Naive thymus-derived CD8-positive, alpha-beta T cell (primary cell): ENCODE measurements at places on chromosomes 5 and 9.

DNA sequence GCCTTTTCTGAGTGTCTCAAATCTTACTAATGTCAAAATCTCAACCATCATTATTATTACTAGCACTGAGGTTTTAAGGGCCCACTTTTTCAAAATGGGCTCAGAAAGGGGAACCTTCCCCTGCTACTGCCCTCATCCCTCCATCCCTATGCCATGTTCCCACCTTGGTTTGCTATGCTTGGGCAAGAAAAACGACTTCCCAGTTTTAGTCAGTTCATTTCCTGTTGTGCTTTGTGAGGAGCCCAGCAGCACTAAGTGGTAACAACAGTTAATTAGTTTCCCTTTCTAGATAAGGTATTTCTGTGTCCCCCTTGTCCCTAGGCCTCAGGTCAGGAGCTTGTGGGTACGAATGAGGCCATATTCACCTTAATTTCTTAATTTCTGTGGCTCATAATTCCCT lies 595.2 kb downstream of the RAB3C start:
- DNase-seq: no peak

GRCh38 chr9:110555551-110556331 lies 23.8 kb downstream of the SVEP1 start:
- DNase-seq: no peak

GRCh38 chr5:38370358-38371100 lies 112.2 kb downstream of the EGFLAM start:
- no peak for DNase-seq

DNA sequence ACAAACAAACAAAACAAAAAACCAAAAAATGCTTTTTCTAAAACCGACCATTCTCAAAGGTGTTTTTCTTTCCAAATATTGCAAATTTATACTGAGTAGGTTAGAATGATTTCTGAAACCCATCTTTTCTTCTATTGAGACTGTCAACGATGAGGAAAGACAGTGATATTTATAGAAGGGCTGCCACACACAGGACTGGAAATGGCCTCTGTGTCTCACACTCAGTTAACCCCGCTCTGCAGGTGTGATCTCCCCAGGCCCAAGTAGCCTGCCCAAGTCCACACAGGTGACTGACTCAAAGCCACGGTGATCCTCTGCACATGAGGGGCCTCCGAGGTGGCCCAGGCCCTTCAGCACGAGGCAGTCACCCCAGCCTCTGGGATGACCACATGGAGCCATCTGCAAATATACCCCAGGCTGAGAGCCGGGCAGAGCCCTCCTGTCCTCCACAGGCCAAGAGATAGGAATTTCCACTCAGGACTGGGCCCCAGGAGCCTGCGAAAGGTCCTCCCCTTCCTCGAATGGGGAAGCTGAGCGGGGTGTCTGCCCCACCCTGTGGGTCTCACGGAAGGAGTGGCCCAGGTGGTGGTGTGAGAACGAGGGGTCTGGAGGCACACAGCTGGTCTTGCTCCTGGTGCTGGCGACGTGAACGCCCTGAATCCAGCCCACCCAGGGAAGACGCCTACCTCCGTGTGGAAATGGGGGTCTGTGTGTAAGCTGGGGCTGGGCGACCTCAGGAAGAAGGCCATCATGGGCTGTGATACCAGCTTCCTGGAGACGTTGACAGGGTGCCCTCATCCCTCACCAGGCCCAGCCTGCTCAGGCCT lies 53.0 kb upstream of the PHYKPL start:
- DNase-seq: no peak

DNA sequence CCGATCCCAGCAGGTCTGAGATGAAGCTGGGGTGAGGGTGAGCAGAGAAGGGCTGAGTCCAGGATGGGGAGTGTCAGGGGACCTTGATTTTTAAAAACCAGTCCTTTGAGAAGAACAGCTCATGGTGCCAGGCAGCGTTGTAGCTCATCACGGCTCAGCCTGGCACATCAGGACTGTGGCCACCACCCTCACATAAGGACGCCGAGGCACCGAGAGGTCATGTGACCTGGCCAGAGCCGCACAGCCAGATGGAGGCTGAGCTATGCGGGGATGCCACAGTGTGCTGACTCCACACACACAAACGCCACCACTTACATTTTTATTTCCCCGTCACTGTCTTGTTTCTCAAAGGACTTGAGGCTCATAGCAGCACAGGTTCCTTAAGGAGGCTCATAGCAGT lies 32.9 kb upstream of the CEP72 start:
- no peak for DNase-seq

DNA sequence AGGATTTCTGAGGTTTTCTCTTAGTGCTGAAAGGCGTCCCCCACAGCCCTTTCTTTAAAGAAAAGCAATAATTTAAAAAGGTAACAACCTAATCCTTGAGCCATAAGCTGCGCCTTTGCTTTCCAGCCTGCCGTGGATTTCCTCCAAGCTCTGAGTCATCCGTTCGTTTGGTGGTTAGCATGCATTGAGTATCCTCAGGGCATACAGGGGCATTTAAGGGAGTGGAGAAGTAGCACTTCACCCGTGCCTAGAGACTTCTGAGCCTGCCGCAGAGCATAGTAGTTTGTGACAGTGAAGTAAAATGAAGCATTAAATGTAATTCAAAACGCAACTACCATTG lies 892 bp upstream of the TNC start:
- DNase-seq: no peak

DNA sequence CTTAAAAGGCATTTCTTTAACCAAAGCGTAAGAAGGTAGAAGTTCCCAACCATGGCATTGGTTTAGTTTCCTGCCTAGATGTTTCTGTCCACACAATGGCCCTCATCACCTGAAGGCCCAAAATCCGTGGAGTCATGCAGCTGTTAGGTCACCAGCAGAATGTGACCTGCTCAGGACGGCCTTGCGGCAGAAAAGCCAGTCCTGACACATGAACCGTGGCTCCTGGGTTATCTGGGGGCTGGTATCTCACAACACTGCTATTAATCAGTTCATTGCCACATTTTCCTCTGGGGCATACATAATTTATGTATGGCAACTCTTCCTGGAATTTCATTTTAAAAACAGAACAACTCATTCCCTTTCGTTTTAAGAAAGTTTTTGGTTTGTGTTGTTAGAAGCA lies 278.4 kb downstream of the ATPSCKMT start:
- DNase-seq: no peak
